CD8-positive, alpha-beta memory T cell (primary cell): ENCODE measurements at places on chromosomes 13 and 19.

GRCh38 chr13:35530581-35530980 lies 54.1 kb upstream of the MAB21L1 start:
- no peak for DNase-seq

DNA sequence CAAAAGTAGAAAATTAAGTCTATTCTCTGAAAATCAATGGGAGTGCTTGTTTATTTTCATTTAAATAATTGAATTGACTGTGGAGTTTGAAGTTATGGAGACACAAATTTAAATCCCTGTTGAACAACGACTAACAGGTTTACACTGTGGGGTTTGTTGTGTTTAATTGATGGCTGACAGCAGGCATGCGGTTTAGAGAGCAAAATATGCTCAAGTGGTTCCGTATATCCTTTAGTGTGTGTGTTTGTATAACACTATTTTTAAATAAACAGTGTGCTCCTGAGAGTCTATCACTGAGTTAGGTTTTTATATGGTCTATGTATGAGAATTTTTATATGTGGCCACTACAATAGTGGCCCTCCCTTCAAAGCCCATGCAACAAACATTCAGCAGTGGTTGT lies 332.0 kb downstream of the GPC6 start:
- no peak for DNase-seq

DNA sequence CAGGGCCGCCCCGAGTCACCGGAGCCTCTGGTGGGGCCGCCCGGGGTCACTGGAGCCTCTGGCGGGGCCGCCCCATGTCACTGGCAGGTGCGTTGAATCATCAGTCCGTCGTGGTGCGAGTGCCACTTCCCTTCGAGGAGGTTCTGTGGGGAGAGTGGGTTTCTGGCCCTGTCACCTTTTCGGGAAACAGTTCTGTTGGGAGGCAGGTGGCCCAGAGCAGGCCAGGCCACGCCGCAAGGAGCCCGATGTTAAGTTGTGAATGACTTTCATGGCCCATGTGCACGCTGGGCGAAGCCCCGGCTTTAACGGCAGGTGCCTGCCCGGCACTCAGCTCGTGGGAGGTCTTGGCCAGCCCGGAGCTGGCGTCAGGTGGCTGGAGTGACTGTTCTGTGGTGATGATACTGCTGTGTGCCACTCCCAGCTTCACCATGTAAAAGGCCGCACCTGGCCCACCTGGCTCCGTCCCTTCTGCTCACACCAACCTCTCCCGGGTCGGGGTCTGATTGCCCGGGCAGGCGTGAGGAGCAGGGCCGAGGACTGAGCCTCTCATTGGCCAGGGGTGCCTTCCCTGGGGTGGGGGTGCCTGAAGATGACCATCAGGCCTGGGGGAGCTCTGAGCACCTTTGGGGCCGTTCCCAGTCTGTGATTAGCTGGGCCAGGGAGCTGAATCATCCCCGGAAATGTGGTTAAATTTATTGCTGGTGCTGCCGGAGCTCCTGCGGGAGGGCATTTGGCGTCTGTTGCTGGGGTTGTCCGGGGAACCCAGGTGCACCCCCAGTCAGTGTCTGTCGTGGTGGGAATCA lies 29.2 kb downstream of the CSNK1G2 start:
- no peak for DNase-seq

DNA sequence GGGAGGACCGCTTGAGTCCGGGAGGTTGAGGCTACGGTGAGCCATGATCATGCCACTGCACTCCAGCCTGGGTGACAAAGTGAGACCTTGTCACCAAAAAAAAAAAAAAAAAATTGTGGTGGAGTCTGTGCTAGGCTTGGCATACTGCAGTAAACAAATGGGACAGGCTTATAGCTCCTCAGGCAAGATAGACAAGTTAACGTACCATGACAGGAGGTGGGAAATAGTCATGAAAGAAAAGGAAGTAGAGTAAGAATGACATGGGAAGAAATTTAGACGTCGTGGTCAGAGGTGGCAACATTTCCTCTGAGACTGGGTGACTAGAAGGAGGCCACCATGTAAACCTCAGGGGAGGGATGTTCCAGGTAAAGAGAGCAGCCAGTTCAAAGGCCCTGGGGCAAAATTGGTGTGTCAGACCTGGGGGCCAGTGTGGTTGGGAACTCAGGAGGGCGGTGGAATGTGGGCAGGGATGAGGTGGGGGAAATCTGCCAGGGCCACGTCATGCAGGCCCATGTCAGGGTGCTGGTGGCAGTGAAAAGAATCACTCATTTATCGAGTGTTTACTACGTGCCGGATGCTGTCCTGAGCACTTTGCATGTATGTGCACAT lies 5.6 kb downstream of the SNRPA start:
- peak; percentile 49 for DNase-seq

DNA sequence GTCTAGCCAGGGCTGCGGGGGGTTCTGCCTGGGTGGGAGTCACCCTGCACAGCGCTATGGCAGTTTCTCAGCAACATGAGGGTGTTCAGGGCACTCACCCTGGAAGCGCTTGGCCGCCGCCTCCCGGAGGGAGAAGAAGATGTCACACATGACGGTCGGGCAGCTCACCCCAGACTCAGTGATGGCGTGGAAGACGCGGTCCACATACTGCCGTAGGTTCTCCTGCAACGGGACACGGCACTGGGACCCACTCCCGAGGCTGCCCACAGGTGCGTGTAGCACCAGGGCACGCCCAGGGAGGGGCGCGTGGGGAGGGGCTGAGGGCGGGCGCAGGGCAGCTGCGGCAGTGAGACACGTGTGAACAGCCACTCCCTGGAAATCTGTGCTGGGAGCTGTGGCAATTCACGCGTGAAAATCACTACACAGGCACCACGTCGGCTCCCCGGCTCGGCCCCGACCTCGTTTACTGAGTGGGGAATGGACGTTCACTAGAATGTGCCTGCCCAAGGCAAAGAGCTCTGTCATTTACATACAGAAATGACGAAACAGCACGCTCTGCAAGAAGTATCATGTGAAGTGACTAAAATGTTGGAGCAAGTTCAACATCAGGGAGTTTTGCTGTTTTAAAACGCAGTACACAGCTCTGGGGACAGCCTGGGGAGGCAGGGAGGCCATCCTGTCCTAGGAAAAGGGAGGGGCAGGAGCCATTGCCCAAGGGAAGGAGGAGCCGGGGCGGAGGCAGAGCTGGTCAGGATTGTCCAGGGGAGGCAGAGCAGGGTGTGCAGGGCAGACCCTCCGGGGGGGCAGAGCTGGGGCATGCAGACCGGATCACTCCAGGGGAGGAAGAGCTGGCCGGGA lies 41.5 kb upstream of the C13orf46 start:
- DNase-seq = no peak

DNA sequence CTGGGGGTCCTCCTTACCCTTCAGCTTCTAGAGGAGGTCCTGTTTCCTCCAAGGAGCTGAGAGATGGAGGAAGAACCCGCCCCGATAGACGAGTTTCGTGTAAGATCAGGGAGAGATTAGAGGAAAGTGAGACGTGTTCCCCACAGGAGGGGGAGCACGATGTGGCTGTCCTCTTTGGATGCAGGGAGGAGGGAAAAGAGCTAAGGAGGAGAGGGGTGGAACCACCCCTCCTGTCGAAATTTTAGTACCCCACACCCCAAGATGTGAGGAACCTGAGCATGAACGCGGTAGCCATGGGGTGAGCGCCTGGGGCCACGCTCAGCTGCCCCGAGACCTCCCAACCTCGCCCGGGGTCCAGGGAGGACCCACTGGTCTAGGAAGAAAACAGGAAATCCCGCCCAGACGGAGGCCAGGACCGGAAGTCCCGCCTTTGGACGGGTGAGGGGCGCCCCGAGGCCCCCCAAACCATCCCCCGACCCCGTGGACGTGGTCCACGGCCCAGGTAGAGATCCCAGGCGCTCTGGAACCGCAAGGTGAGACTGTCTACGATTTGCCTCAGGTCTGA lies 1.2 kb downstream of the AKT1S1 start:
- DNase-seq = no peak

DNA sequence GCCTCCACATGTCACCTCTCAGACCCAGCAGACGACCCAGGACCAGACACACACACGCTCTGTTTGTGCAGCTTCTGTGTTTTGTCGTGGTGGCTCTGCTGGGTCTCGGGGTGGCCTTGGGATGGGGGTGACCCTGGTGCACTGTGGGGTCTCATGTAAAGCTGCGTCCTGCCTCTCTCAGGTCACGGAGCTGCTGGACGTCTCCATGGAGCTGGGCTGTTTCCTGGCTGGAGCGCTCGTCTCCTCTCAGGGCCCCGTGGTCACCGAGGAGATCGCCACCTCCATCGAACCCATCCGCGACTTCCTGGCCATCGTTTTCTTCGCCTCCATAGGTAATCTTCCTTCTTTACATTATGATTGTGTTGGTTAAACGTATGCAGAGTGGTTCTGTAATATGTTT lies 45.4 kb upstream of the TFDP1 start:
- DNase-seq = no peak

DNA sequence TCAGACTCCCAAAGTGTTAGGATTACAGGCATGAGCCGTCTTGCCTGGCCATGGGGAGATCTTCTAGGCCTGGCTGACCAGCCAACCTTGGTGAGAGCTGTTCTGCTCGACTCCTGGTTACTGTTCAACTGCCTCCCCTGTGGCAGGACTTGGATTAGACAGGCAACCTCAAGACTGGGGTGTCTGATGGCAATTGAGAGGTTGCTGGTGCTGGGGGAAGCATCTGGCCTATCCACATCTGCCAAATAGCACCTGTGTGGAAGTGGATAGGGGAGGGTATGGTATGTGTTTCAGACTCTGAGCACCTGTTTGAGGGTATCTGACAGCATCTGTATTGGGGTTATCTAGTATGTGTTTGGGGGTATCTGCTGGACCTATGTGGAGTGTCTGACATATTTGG lies 44.7 kb downstream of the ARHGEF18 start:
- DNase-seq = no peak

- no peak for DNase-seq
Observed at GRCh38 chr13:59856281-59856810, 307.4 kb downstream of the DIAPH3 start.

DNA sequence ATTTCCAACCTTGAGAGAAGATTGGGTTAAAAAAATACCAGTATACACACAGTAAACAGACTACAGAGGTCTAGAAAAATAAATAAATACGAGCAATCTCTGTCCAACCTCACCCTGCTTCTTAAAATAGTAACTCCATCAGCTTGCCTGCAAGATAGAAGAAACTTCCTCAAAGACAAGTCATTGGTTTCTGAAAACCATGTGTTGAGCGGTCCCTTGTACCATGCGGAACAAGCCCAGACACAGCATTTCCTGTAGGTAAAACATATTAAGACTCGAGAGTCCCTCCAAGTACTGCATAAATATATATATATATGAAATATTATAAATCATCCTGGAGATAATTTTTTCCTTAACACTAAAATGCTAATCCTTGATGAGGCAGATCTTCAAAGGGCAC lies 157.4 kb downstream of the MZT1 start:
- no peak for DNase-seq
